ENCODE measurements at places on chromosomes 2 and 18.

GRCh38 chr18:8654503-8655451, 45.5 kb downstream of the RAB12 start:
- DNase-seq = peak; percentile 45

GRCh38 chr2:41377837-41378236, 670.0 kb upstream of the PKDCC start:
- DNase-seq = no peak

DNA sequence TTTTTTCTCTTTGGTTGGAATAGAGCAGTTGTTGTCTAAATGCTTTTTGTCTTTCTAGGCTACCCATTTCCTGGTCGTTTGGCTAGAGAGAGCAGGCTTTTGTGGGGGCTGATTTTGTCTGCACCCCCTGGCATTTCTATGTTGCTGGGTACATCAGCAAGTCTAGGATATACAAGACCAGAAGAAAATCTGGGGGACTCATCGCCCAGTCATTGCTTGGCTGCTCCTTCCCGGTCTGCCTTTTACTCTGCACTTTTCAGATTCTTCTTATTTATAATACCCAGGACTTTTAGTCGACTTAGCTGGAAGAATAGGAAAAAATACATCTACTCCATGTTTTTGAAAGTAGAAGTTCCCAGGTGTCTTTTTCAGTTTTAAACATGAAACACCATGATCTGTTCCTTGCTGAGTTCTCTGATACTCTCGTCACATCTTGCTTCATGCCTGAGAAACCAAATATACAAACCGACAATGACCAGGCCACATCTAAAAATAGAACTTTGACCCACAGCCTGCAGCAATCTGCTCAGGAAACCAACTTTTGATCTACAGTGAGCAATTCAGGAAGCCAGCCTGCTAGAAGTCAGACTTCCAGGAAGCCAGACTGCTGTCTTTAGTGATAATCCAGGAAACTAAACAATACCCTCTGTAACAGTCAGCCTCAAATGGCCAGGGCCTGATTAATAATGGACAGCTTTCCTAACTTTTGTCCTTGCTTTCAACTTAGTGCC, 163.8 kb upstream of the MEX3C start:
- DNase-seq = no peak

GRCh38 chr18:9428301-9428706, 47.0 kb upstream of the RALBP1 start:
- DNase-seq = no peak

GRCh38 chr2:189177251-189177840, 2.2 kb downstream of the COL5A2 start:
- no peak for DNase-seq

DNA sequence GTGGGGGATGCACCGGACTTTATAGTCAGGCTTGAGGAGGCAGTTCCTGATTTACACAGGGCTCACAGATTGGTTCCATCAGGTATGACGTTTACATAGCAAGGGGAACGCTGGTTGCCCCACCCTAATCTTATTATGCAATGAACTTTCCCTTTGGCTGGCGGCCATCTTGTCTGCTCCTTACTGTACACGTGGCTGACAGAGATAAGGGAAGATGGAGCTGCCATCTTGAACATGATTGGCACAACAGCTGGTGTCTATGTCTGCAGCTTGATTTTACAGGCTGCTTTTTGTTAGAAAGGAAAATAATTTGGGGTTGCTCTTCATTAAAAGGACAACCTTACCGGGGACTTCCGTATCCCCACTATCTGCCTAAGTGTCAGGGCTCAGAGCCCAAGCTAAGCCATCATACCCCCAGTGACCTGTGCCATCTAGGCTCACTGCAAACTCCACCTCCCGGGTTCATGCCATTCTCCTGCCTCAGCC, 33.5 kb upstream of the ATG16L1 start:
- DNase-seq = no peak

DNA sequence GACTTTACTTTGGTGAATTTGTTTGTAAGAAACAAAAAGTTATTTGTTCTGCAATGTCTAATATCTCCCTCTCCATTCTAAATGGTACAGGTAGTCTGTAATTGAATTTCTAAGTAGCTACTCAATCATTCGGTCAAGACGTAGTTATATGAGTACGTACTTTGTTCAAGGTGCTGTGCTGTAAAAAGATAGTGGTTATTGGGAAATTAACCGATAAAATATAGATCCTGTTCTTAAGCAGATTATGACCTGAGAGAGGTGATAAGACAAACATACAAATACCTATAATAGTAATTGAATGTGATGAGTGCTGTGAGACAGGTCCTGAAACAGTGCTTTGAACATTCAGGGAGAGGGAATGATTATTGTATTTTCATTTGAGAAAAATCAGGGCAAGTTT, 7.1 kb downstream of the NCOA1 start:
- DNase-seq = no peak

GRCh38 chr2:120947982-120948661, 212.5 kb downstream of the GLI2 start:
- no peak for DNase-seq

- no peak for DNase-seq
These were observed 208.2 kb downstream of the SLC8A1 start for GRCh38 chr2:40243581-40244187.

- DNase-seq = no peak
These were observed 1.3 kb downstream of the CEP68 start for GRCh38 chr2:65057391-65058052.

DNA sequence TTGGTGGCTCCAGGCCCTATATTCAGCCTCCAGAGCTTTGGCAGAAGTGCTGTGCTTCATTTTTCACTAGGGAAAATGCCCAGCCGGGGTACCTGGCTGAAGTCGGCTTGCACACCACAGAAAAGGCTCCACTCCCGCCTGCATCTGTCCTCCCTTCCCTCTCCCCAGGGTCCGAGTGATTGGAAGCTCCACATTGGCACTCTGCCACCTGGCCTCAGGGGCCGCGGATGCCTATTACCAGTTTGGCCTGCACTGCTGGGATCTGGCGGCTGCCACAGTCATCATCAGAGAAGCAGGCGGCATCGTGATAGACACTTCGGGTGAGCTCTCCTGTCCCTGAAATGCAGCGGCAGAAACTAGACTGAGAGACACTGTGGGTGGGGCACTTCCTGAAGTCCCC, 47.4 kb downstream of the IMPA2 start:
- no peak for DNase-seq

DNA sequence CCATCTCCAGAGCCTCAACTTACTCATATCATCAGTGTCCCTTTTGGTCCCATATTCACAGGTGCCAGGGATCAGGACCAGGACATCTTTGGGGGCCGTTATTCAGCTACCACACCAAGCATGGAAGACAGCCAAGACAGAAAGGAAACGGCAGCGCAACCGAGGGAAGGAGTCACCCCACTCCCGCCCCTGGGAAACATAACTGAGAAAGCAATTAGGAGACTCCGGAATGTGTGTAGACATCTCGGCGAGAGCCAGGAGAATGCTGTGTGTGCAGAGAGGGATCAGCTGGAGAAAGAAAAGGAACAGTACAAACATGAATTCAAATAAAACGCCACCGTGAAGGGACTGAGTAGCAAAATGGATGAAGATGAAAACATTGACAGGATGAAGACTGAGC, 13.4 kb upstream of the BOK start:
- DNase-seq = no peak

DNA sequence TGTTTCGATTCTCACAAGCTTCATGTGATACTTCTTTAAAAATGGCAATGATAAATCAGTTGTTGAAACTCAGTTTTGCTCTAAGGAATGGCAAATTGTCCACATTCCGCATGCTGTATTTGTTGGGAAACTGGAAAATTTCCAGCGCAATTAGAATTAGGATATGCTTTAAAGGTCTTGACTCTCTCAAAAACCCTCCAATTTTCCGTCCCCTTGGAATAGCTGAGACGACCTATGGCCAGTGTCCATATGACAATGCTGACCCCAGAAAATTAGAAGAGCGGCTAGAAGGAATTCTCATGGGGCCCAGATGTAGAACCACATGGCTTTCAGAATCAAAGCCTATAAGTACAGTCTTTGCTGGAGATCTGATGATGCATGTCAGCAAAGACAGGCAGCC, 170.8 kb downstream of the TMEM18 start:
- DNase-seq = no peak

DNA sequence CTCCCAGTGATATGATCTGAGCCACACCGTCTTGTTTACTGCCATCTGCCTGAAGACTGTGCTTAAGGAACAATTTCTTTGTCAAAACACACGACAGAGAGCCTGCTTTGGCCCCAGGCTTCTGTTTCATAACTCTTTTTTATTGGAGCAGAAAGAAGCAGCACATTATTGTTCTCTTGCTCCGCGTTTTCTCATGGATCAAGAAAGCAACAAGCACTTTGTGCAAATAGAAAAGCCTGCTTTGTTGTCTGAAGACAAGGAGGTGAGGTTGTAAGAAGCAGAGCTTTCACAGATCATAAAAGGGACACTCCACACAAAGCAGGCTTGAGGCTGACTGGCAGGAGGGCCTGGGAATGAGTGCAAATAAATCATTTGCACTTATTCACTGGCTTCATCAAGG, 118.3 kb upstream of the FAM136A start:
- DNase-seq = peak; percentile 13

DNA sequence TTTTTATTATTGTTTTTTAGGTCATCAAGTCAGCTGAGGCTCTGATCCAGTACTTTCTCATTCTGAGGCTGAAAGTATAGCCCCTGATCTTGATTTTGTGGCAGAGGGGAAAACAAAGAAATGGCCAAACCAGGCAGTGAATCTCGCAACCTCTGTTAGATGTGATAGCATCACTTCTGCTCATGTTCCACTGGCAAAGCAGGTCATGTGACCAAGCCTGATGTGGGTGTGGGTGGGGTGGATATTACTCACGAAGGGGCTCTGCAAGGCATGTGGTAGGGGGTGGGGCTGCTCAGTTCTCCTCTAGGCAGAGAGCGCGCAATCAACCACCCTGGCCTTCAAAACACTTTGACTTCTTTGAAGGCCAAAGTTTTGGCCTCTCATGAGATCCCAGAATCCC, 254.2 kb downstream of the MYCN start:
- DNase-seq = no peak

DNA sequence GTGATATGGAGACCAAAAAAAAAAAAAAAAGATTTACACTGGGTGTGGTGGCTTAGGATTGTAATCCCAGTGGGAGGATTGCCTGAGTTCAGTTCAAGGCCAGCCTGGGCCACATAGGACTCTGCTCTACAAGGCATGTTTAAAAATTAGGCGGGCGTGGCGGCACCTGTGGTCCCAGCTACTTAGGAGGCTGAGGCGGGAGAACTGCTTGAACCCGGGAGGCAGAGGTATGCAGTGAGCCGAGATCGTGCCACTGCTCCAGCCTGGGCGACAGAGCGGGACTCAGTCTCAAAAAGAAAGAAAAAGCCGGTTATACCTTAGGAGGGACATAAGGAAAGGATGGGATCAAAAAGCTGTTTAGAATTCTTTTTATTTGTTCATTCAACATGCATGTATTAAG, 707 bp upstream of the SPDYA start:
- DNase-seq = no peak

- DNase-seq = no peak
These were observed 25.6 kb downstream of the GCA start for GRCh38 chr2:162369551-162369950.

- DNase-seq = no peak
These were observed 19.5 kb upstream of the ZDBF2 start for GRCh38 chr2:206255003-206255402.

GRCh38 chr2:29576231-29576630, 345.2 kb downstream of the ALK start:
- DNase-seq = no peak

DNA sequence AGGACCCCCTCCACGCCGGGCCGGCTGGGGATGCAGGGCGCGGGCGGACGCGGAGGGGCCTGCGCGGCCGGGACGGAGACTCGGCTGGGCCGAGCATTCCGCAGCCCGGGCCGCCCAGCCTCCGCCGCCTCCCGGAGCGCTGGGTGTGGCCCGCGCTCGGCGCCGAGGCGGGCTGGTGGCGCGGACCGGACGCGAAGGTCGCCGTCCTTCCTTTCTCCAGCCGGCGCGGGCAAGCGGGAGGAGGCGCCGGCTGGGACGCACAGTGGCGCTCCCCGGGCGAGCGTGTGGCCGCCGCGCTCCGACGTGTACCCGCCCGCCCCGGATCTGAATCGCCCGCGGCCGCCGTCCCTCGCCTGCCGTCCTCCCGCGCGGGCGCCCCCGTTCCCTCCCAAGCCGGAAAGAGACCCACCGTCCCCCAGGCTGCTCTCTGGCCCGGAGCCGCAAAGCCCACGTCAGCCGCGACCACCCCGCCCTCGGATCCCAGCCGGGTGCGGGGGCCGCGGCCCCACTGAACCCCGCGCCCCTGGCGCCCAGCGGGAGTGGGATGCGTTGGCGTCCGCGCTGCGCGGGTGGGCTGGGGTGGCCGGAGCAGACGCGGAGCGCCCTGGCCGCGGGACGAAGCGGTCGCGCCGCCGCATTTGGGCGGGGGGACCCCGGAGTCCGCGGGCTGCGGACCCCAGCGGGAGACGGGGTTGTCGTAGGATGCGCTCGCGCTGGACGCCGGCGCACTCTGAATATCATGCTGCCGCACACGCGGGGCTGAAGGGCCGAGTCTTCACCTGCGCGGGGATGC, 634 bp downstream of the SPATS2L start:
- peak; percentile 46 for DNase-seq

DNA sequence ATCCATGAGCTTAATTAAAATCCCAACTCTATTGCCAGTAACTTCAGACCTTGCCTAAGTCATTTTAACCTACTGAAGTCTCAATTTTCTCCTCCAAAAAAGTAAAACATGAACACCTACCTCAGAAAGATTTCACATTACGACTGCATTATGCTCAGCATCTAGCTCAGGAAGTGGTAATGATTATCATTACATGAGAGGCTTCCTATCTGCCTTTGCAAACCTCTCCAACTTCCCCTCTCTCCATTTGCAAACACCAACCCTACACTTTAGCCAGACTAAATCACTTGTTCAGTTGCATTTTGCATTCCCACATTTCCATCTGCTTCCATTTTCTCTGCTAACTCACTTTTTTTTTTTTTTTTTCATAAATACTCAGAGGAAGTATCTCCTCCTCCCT, 6.8 kb downstream of the SLC38A11 start:
- no peak for DNase-seq

GRCh38 chr2:46509804-46510203, 30.4 kb downstream of the TMEM247 start:
- no peak for DNase-seq

DNA sequence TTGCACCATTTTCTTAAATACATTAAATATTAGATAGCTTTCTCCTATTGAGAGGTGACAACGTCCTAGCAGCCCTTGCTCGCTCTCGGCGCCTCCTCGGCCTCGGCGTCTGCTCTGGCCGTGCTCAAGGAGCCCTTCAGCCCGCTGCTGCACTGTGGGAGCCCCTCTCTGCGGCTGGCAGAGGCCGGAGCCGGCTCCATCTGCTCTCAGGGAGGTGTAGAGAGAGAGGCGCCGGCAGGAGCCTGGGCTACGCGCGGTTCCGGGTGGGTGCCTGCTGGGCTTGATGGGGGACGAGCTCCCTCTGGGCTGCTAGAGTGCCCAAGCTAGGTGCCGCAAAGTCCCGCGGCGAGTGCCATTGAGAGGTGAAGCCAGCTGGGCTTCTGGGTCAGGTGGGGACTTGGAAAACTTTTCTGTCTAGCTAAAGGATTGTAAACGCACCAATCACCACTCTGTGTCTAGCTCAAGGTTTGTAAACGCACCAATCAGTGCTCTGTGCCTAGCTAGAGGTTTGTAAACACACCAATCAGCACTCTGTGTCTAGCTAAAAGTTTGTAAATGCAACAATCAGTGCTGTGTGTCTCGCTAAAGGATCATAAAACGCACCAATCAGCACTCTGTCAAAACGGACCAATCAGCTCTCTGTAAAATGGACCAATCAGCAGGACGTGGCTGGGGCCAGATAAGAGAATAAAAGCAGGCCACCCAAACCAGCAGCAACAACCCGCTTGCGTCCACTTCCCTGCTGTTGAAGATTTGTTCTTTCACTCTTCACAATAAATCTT, 3.1 kb downstream of the RPRD1A start:
- no peak for DNase-seq

GRCh38 chr2:65357959-65358294, 74.5 kb downstream of the SPRED2 start:
- DNase-seq = no peak
